HepG2 (cell line): ENCODE measurements at places on chromosomes 3 and 15. TPM values are rescaled to one million over a fixed set of nuclear protein-coding genes. Genes with fewer than 3 reads are reported as not detected.
A peak's percentile ranks its signal among the peaks of the same experiment; 100 is the strongest.

- DNase-seq = no peak
Observed at GRCh38 chr3:18351069-18351628, 74.0 kb downstream of the SATB1 start.

DNA sequence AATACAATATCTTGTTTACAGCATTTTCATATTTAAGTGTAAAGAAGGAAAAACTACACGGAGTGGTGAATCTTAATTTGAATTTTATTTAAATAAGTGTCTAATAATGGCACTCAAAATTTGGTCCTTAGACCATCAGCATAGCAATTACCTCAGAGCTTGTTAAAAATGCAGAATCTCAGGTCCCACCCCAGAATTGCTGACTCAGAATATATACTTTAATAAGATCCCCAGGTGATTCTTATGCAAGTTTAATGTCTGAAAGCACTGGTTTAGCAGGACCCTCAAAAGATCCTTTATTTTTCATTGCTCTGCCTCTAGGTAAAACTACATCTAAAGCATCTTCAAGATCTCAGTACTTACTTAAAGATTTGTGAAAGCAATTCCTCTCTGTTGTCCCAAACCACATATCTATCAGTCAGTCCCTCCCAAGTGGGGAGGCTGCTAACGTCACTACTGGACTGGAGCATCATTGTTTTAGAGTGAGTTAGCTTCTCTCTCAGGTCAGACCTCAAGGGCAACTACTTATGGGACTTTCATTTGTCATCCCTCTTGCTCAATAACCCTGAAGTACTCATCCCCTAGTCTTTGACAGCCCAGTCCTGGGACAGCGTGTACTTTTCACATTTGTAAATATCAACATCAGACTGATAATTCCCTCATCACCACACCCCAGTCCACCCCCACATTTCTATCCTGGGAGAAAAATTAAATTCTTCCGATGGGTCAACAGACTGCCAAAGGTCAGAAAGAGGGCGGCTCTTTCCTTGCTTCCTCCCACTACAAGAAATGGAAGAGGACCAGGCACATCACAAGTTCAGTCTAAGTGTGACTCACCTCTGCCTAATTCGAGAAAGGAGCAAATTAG is 76.7 kb downstream of the CBLB start:
- DNase-seq = peak; percentile 60

- DNase-seq = peak; percentile 63
Observed at GRCh38 chr15:75648156-75649000, 666 bp downstream of the SNX33 start.

- DNase-seq = no peak
Observed at GRCh38 chr15:93882141-93882540, 349.2 kb upstream of the MCTP2 start.

DNA sequence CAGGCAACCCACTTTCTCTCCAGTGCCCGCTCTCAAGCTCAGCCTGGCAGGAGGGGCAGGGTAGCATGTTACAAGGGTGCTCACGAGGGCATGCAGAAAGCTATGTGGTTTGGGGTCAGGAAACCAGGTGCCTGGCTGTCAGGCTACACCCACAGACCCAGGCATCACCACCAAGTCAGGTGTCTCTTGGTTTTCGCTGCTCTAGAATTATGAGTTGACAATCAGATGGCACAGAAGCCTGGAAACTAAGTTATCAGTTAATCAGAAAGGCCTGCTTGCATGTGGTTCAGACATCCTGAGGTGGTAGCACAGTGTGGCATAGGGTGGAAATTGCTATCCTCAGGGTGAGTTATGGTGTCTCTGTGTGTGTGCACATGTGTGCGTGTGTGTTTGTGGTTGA is 16.2 kb upstream of the CCR9 start:
- DNase-seq = no peak

DNA sequence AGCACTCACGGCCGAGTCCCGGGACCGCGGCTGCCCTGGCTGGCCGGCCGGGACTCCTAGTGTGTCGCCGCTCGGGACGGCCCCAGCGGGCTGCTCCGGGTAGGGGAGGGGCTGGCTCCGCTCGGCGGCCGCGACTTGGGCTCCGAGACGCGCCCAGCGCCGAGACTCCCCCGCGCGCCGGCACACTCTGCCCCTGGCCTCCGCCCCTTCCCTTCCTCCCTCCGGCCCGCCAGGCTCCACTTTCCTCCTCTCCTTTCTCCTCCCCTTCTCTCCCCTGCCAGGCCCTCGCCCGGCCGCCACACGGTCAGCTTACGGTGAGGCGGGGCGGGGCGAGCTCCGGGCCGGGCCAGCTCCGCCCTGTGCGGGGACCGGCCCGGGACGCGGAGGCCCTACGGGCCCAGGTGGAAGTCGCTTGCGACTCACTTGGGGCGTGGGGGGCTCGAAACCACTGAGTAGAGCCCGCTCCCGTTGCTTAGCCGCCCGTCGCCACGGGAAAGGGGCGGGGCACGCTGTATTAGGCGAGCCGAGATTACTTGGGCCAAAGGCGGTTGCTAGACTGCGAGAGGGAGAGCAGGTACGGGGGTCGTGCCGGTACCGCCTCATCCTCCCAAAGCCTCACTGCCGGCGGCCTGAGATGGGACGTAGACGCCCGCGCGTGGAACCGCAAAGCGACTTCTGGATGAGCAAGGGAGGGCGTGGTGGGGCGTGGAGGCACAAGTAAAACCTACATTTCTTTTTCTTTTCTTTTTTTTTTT is at the start of gene ITGB5:
TSS of gene ITGB5 (minus strand) at position 189 of the 755 bp plus-strand sequence. CDS start 365 bp downstream, outside the sequence.
- peak; percentile 61 for DNase-seq

Gene PLOD2
- total RNA-seq = 65.4 and 107 TPM in 2 replicates

Gene PRKCD
- 1.6 and 4.3 TPM in 2 replicates for total RNA-seq
